ENCODE measurements at places on chromosomes 11 and 22.

- no peak for DNase-seq
Measured at GRCh38 chr22:34036931-34037330, 116.7 kb upstream of the LARGE1 start.

- DNase-seq, result no peak
Measured at GRCh38 chr11:43238341-43238740, 73.5 kb upstream of the API5 start.

GRCh38 chr11:68970921-68971636 lies 9.7 kb downstream of the MRGPRD start:
- no peak for DNase-seq

DNA sequence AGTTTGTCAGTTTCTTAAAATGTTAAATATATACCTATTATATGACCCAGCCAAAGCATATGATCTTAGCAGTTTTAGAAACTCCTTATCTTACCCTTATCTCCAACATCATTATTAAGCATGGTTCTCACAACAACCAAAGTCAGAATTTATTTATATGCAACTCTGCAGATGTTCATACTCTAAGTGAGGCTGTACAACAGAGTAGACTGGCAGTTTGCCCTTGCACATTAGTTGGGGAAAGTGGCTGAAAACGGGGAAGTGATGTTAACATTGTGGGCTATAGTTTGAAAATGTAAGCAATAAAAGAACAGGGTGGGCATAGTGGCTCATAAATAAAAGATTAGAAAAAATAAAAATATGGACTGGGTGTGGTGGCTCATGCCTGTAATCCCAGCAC lies 49.7 kb downstream of the ATG16L2 start:
- no peak for DNase-seq

DNA sequence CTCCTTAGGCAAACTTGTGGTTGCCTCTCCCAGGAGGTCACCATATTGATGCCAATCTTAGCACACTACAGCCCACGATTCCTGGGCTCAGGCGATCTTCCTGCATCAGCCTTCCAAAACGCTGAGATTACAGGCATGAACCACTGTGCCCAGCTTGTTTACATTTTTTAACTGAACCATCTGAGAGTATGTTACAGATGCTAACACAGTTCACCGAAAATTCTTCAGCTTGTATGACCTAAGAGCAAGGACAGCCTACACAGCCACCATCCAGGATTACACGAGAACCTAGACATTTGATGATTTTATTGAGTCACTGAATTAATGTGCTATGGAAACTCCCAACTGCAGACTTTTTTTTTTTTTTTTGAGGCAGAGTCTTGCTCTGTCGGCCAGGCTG lies 5.8 kb upstream of the LGALS1 start:
- no peak for DNase-seq

GRCh38 chr11:124081483-124081882 lies 33.8 kb upstream of the VWA5A start:
- no peak for DNase-seq

DNA sequence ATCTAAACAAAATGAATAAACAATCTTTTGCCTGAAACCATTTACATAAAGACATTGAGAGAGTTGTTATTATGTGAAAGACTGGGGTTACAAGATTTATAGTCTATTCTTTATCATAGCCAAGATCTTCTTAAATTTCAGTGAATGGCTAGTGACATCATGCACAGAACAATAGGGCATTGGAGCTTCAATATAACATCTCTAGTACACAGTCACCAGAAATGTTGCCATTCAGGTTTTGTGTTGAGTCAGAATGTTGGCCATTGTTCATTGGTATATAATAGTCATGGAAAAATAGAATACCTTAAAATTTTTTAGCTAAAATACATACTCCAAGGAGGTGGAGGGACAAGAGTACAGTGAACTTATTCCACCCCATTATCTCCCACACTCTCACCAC lies 44.3 kb downstream of the SLC5A12 start:
- DNase-seq, result no peak

DNA sequence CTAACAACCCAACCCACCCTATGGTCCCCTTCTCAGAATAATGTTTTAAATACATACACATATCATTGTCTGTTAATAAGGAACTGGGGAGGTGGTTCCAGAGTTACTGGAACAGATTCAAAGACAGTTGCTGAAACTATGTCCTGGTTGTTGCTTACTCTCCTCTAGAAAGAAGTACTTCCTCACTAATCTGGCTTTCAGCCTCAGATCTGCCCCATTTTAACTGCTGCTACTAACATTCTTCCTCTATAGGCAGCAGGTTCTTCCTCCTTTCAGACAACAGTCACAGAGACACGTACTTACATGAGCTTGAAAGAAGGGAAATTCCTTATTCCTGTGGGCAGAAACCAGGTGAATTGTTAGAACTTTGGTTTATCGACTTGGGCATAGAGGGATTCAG lies 8.1 kb upstream of the NEU3 start:
- DNase-seq, result no peak

DNA sequence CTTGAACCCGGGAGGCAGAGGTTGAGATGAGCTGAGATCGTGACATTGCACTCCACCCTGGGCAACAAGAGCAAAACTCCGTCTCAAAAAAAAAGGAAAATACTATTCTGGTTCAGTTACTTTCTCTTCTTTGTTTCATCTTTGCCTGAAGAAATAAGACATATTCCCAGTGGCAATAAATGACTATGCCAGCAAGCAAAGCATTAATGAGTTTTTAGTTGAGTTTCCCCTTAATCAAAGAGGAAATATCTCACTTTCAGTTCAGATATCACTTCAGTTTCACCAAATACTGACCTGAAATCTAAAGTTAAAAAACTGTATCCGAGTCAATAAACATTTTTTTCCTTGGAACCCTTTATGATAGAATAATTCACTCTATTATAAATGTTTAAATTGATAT lies 10.4 kb downstream of the PISD start:
- no peak for DNase-seq

- no peak for DNase-seq
Measured at GRCh38 chr22:40181323-40181722, 3.6 kb downstream of the TNRC6B start.

- DNase-seq, result no peak
Measured at GRCh38 chr22:44940130-44940529, 69.7 kb downstream of the PHF21B start.
